ENCODE measurements at places on chromosomes 6 and 20.
A peak's percentile ranks its signal among the peaks of the same experiment; 100 is the strongest.

DNA sequence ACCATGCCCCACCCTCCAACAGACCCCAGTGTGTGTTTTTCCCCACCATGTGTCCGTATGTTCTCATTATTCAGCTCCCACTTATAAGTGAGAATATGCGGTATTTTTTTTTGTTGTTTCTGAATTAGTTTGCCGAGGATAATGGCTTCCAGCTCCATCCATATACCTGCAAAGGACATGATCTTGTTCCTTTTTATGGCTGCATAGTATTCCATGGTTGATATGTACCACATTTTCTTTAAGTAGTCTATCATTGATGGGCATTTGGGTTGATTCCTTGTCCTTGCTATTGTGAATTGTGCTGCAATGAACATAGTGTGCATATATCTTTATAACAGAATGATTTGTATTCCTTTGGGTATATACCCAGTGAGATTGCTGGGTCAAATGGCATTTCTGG, 176.9 kb downstream of the UTRN start:
- no peak for DNase-seq

DNA sequence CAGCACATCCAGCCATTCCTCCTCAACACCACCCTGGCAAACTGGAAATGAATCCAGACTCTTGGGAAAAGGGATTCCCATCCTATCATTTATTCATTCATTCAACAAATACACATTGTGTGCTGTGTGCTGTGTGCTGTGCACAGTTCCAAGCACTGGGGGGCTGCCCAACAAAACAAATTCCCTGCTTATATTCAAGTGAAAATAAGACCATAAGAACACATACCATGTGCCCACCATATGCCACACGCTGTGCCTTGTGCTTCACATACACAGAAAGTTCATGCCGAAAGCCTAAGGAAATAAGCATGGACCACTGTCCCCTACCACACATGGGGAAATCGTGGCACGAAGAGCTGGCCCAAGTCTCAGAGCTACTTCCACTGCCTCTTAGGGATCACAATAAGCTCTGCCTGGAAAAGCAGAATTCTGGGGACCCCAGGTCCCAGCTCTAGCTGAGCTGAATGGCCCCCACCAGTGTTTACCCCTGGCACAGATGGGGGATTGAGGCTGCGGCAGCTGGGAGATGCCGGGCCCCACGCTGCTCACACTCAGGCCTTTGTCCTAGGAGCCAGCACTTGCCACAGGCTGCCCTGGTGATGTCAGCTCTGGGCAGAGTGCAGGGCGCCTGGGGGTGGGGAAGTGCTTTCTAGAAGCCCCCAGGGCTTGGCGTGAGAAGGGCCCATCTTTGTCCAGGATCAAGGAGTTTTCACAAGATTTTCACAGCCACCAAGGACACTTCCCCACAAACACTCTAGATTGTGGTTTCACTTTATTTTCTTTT, 99.6 kb downstream of the PREX1 start:
- DNase-seq, result no peak

GRCh38 chr6:137519629-137520176, 25.5 kb upstream of the OLIG3 start:
- DNase-seq, result no peak

GRCh38 chr20:49853640-49854039, 41.0 kb downstream of the SLC9A8 start:
- DNase-seq, result peak; percentile 53

DNA sequence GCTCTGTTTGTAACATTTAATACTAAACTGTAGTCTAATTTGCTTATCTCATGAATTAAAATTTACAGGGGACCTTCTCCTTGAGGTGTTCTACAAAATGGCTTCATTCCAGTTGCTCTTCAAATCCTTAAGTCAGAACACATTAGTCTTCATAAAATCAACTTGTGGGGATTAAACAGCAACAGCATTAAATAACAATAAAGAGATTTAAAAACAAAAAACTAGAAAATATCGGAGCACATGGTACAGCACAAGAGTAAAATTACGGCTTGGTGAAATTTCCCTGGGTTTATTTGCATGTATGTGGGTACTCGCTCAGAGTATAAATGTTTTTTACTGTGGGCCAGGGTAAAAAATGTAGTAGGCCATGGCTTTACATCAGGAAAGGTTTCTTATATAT, 12.0 kb downstream of the RRAGD start:
- DNase-seq, result no peak

- no peak for DNase-seq
Observed at GRCh38 chr6:93139408-93140081, 279.8 kb downstream of the EPHA7 start.

GRCh38 chr6:152404086-152404857, 232.9 kb downstream of the SYNE1 start:
- no peak for DNase-seq

DNA sequence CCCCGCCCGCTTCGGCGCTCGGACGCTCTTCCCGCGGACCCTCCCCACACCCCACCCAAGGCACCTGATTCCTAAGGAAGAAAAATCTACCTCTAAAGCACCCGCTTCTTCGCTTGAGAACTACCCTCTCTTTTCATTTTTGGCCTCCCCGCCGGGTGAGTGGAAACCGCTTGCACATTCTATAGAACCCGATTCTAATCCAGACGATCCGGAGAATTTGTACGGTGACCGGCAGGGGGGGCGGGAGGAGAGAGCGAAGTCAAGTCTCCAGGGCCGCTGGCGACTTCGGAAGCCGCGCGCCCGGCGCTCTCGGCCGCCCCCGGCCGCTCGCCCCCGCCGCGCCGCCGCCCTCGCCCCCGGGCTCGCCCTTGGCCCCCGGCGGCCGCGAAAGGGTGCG, at the start of gene RBM24:
TSS of gene RBM24 (plus strand) at position 262 of the 397 bp plus-strand sequence. CDS start 221 bp downstream, outside the sequence.
- no peak for DNase-seq

- DNase-seq, result no peak
Observed at GRCh38 chr6:84072442-84072997, 38.9 kb downstream of the MRAP2 start.

DNA sequence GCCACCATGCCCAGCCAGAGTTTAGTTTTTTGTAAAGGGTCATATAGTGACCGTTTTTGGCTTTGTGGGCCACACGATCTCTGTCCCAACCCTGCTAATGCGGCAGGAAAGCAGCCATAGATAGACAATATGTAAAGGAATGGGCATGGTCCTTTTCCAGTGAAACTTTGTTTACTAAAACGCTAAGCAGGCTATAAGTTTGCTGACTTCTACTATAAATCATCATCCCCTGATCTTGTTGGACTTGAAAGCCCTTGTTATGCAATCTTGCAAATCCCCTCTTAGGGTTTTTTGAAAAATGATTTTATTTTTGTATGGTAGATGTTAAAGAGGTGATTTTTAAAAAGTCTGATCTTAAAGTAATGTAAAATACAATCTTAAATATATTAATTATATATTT, 63.6 kb downstream of the CBFA2T2 start:
- no peak for DNase-seq

- no peak for DNase-seq
Observed at GRCh38 chr20:35515949-35516645, 13.4 kb downstream of the C20orf173 start.

- DNase-seq, result no peak
Observed at GRCh38 chr6:125804264-125804663, 13.5 kb downstream of the NCOA7 start.

- DNase-seq, result peak; percentile 67
Observed at GRCh38 chr20:50120935-50121693, 8.2 kb upstream of the UBE2V1 start.

GRCh38 chr6:121521164-121521555, 85.7 kb downstream of the GJA1 start:
- DNase-seq, result no peak

- DNase-seq, result no peak
Observed at GRCh38 chr6:136351518-136352110, 62.0 kb upstream of the BCLAF1 start.

DNA sequence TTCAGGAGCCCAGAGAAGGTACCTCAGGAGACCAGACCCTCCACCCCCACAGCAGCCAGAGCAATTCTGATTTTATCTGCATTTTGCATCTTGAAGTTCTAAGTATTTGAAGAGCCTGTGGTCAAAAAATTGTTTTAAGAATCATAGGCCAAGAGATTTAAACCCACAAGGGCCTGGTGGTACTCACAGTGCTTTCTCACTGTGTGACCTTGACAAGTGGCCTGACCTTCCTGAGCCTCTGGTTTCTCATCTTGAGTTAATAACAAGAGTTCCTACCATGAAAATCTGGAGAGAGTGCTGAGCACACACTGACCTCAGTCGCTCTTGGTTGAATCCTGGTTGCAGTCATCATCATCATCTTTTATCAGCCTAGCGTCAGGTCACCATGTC, 45.4 kb upstream of the ID1 start:
- DNase-seq, result no peak

DNA sequence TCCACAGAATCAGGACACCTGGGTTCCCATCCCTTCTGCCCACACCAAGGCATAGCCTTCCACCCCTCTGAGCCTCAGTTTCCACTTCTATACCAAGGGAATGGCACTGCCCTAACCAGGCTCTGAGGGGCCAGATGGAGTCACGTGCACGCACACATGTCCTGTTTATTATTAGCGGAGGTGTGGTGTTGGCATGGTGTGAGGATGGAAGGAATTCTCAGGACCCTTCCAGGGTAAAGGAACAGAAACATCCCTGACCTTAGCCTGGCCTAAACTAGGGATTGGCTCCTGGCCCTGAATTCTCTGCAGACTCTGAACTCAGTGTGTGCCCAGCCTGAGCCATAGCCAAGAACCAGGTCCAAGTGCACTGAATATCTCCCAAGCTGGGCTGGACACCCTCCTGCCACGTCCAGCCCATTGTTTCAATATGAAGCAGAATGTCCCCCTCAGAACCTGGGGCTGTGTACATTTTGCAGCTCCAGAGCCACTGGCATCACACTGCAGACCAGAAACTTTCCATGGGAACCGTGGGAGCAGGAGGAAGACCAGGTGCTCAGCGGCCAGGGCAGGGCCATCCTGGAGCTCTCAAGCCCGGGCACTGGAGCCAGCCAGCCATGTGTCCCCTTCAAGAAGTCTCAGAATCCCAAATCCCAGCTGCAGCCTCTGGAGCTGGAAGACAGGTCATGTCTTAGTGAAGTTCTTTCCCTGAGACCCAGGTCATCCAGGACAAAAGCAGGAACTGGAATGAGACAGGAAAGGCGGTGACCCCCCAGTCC, 208.4 kb downstream of the ANKRD60 start:
- DNase-seq, result no peak

- no peak for DNase-seq
Observed at GRCh38 chr6:162773996-162774395, 46.2 kb downstream of the PACRG start.

GRCh38 chr6:161108916-161109315, 117.3 kb downstream of the MAP3K4 start:
- DNase-seq, result no peak

- DNase-seq, result no peak
Observed at GRCh38 chr6:37131104-37131959, 38.6 kb upstream of the PIM1 start.

GRCh38 chr20:25284131-25284601, 36.3 kb downstream of the PYGB start:
- DNase-seq, result no peak

GRCh38 chr20:58759947-58760346, 67.3 kb downstream of the NPEPL1 start:
- no peak for DNase-seq

DNA sequence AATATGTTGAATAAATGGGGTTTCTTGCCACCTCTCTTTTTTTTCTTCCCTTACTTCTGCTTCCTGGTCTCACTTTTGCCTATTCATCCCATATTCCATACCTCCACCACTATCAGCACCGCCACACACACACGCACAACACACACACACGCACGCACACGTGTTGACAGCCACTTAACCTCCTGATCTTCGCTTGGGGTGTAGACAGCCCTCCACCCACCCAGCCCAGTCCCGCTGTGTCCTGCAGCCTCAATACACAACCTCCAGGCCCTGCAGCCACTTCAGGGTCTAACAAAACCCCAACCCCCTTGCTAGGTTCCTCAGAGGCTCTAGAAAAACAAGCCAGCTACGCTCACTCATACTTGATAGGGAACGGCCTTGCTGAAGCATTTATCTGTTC, 72.3 kb downstream of the LINC00237 start:
- no peak for DNase-seq

GRCh38 chr6:163814494-163815364, 400.2 kb downstream of the QKI start:
- DNase-seq, result no peak
